HepG2 (cell line): ENCODE measurements at places on chromosomes 11 and 22. TPM values are rescaled to one million over a fixed set of nuclear protein-coding genes. Genes with fewer than 3 reads are reported as not detected.

GRCh38 chr22:35632935-35633334 lies 15.3 kb upstream of the APOL6 start:
- DNase-seq, result no peak

GRCh38 chr22:25878933-25879332 lies 136.9 kb downstream of the MYO18B start:
- no peak for DNase-seq

- DNase-seq, result no peak
Measured at GRCh38 chr22:47357493-47357892, 595.0 kb downstream of the TBC1D22A start.

CDC42BPG gene
- 0.77 and 1.4 TPM in 2 replicates for total RNA-seq

DNAJB7 gene
- total RNA-seq, result not detected in 2 replicates

ISX gene
- total RNA-seq, result 1.8 and 3.0 TPM in 2 replicates

RCE1 gene
- 8.0 and 22.2 TPM in 2 replicates for total RNA-seq

DNA sequence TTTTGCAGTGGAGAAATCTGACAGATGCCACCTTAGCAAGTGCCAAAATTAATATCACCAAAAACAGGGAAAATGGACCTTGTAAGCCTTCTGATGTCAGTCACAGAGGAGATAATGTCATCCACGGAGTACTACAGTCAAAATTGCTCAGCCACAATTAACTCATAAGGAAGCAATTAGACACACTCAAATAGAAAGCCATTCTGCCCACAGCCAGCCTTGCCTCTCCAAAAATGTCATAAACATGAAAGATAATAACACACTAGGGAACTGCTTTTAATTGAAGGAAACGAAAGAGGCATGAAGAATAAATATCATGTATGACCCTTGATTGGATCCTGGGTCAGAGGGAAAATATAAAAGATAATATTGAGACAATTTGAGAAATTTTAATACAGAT lies 505.6 kb upstream of the API5 start:
- no peak for DNase-seq

HPX gene
- total RNA-seq, result 29.6 and 57.4 TPM in 2 replicates

DNA sequence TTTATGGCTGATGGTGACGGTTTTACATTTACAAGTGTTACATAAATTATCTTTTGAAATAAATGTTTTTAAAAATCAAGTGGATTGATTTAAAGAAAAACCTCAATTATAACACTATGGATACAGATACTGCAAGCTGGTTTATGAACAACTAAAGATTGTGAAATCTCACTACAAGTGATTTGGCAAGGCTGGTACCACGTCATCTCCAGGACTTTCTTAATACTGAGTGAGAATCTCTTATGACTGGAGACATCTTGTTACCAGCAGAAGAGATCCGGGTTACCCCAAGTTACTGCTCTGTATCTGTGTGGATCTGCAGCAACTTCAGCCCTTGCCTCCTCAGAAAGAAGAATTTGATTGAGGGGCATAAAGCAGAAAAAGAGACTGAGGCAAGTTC lies 452.9 kb downstream of the MN1 start:
- no peak for DNase-seq

TMEM191C gene
- total RNA-seq, result 1.2 and 2.9 TPM in 2 replicates

DNA sequence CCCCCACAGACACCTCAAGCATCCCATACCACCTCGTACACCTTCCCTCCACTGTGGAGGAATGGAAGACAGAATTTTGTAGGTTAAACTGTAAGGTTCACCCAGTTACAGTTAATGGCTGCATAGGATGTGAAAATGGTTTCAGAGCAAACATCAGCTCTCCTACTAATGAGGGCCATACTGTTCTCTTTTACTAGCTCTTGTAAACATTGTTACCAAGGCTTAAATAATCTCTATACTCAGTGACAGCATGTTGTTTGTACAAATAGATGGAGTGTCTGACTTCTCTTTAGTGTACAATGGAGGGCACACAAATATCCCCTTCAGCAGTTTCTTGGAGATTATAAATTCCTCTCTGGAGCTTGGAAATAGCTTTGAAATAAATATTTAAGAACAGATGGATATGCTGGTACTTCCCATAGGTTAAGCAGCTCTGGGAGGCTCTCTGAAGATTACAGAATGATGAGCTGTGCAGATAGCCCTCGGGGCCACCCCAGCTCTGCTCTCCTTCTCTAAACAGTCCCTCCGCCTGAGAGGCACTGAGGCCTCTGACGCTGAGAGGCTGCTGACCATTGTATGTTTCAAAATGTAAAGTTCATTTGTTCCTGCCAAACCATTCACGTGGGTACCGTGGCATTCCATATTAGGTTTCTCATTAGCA lies 25.7 kb downstream of the TTC12 start:
- DNase-seq, result no peak

DNA sequence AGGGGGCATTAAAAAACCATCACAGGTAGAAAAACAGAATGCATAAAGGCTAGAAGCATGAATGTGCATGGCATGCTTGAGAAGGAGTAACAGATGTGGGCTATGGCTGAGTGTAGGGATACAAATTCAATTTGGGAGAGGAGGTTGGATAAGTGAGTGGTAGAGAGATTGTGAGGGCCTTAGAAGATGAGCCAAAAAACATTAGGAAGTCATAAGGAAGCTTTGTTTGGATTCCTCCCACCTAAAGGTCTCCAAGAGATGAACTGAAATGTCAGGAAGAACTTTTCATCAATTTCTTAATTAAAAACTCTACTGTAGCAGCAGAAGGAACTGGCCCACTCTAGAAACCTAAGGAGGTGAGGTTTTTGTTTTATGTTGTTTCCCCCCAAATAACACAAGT lies 41.2 kb upstream of the CSNK2A3 start:
- DNase-seq, result no peak

DNA sequence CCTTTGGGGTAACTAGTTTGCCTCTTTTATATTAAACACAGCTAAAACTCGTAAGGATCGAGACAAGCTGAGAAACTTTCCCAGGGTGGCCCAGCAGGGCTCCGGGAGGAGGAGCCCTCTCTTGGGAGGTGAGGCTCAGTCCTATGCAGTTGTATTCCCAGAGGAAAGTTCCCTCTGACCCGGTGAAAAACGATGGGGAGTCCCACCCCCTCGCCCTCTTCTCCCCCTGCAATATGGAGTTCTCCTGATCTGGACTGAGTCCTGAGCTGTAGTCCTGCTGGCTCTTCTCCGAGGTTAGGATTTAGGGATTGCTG lies 1.3 kb downstream of the NTM start:
- DNase-seq, result no peak

- DNase-seq, result no peak
Measured at GRCh38 chr11:109730669-109731068, 308.7 kb downstream of the C11orf87 start.

DNA sequence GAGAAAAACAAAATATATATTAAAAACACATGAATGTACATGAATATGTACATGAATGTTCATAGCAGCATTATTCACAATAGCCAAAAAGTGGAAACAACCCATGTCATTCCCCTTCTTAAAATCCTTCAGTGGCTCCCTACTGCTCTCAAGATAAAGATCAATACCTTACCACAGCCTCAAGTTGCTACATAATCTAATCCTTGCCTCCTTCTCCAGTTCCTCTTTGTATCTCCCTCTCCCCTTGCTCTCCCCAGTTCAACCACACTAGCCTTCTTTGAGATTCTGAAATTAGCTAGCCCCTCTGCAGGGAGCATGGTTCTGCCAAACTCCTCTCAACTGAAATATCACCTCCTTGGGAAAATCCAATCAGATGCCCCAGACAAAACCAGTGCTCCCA lies 28.1 kb downstream of the MTMR2 start:
- no peak for DNase-seq
